NCI-H460 (cell line): ENCODE measurements at places on chromosomes 4 and X.

GRCh38 chr4:1033840-1034551 is 22.6 kb downstream of the FGFRL1 start:
- no peak for DNase-seq

DNA sequence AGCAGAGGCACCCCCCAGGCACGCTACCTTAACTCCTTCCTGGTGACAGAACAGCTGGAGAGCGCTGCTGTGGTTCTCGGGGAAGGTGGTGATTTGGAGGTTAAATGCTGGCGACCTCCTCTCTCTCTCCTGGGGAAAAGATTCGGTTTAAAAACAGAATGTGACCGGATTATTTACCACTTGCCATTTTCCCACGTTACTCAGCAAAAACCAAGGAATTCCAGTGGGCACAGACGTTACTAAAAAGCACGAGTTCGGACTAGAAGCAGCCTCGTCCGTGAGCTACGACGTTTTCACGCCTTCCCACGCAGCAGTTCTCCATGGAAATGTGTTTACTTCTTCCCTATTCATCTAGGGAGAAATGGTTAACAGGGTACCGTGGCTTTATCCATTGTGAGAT is 32.3 kb upstream of the C4orf50 start:
- DNase-seq = no peak

- no peak for DNase-seq
Observed at GRCh38 chrX:131199091-131199490, 90.0 kb downstream of the IGSF1 start.

DNA sequence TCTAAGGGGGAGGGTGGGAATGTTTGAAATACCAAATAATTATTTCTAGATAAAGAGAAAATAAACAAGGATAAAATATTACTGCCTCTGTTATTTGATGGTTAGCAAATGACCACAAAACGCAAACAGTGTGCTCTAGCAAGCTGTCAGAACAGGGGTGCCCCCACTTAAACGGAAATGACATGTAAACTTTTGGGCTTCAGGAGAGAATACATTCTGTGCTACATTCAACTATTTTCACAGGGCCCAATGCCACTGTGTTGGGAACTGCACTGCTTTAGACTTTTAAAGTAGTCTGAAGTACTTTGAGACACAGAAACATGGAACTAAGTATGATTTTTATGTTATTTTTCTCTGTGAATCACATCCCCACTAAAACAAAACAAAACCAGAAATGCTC is 14.1 kb downstream of the CD40LG start:
- no peak for DNase-seq

GRCh38 chrX:53039236-53039635 is 9.4 kb upstream of the GPR173 start:
- no peak for DNase-seq

- no peak for DNase-seq
Observed at GRCh38 chr4:89836031-89836745, 773 bp downstream of the SNCA start.

DNA sequence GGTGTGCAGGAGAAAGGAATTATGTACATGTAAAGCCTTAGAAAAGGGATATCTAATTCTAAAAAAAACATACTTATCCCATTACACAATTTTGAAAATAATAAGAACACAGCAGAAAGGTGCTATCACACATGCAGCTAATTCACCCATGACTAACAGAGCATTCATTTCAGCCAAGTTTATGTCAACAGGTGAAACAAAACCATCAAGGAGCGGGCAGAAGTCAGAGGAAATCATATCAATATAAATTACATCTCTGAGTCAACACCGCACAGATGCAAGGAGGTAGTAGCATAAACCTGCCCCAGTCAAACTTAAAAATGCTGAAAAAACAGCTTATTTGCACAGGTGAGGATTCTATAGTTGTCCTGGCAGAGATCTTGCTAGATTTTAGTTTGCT is 197.9 kb downstream of the PRDM5 start:
- DNase-seq = no peak

GRCh38 chrX:53824686-53825085 is 138.2 kb upstream of the HUWE1 start:
- no peak for DNase-seq

- DNase-seq = no peak
Observed at GRCh38 chr4:30879855-30880598, 159.9 kb downstream of the PCDH7 start.

- DNase-seq = no peak
Observed at GRCh38 chr4:189285377-189285776, 655.3 kb upstream of the FRG1 start.

DNA sequence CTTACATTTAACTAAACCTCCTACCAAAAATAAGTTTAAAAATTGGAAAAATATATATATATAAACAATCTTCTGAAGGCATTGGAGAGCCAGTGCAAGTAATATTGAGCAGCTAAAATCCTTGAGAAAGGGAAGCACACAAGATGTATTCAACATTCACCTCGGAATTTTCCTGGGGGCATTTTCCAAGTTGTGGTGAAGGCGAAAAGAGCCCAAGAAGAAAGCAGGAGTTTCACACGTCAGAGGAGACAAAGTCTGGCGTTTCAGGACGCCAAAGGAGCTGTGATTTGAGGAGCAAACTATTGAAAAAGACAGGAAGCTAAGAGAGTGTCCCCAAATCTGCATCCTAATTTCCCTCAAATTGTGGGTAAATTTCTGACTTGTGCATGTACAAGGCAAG is 9.1 kb upstream of the GASK1B start:
- no peak for DNase-seq

GRCh38 chrX:118254611-118255010 is 91.3 kb upstream of the WDR44 start:
- DNase-seq = peak; percentile 38

DNA sequence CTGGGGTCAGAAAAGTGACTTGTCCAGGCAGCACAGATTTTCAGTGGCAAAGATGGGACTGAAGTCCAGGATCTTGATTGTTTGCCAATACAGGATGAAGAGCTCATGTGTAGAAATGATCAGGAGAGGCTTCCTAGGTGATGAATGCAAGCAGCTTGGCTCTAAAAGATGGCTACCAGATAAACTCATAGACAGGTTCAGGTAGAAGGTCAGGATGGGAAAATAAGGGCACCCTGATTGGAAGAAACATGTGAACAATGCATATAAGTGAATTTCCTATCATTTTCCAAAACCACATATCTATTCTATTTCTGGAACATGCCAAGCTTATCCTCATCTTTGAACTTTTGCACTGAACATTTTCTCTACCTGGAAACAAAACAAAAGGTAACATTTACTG is 87.7 kb downstream of the FAM13A start:
- DNase-seq = no peak

GRCh38 chr4:146525754-146526153 is 4.0 kb upstream of the SLC10A7 start:
- DNase-seq = no peak
